Left lung (tissue), 14 donors: ENCODE measurements at places on chromosomes 4 and X. TPM values are rescaled to one million over a fixed set of nuclear protein-coding genes. Genes with fewer than 3 reads are reported as not detected.

CPE gene
- 172 TPM for polyA plus RNA-seq

REELD1 gene
- 0.66 TPM for polyA plus RNA-seq

ABCG2 gene
- polyA plus RNA-seq, result 15.0 TPM

HTR2C gene
- 0.17 TPM for polyA plus RNA-seq

FAT4 gene
- polyA plus RNA-seq, result 78.5 TPM

RTL5 gene
- polyA plus RNA-seq, result 28.6 TPM

GRCh38 chrX:40105835-40106675 is 8.3 kb upstream of the BCOR start:
- peak overlapping the region; percentile 86 for H3K27ac ChIP-seq
- DNase-seq, result peak; percentile 71
- H3K36me3 ChIP-seq, result no peaks in the 10 kb centered on the region
- peak overlapping the region; percentile 34 for H3K4me3 ChIP-seq

GRCh38 chr4:152165846-152166245 is 370.0 kb downstream of the FBXW7 start:
- no peaks in the 10 kb centered on the region for H3K4me1 ChIP-seq
- no peak for DNase-seq
- H3K36me3 ChIP-seq, result no peaks in the 10 kb centered on the region
- no peak overlapping the region for H3K4me3 ChIP-seq

GRCh38 chr4:15683143-15683495 is 1.5 kb downstream of the FAM200B start:
- no peaks in the 10 kb centered on the region for H3K27me3 ChIP-seq
- peak overlapping the region; percentile 72 for H3K4me3 ChIP-seq
- peak overlapping the region; percentile 95 for H3K27ac ChIP-seq
- DNase-seq, result no peak

GRCh38 chr4:139153411-139154133 is 23.4 kb downstream of the ELF2 start:
- no peak overlapping the region for H3K4me3 ChIP-seq
- H3K36me3 ChIP-seq, result no peaks in the 10 kb centered on the region
- no peak overlapping the region for H3K27ac ChIP-seq
- no peak for DNase-seq
- H3K4me1 ChIP-seq, result peaks cover 3% of the 10 kb centered on the region

GRCh38 chrX:136228839-136229207 is 22.4 kb downstream of the MAP7D3 start:
- DNase-seq, result no peak
- peaks cover 3% of the 10 kb centered on the region for H3K27me3 ChIP-seq
- no peak overlapping the region for H3K4me3 ChIP-seq
- H3K36me3 ChIP-seq, result peaks cover 7% of the 10 kb centered on the region

GRCh38 chr4:176492646-176493302 is 173.0 kb downstream of the SPCS3 start:
- H3K4me3 ChIP-seq, result no peak overlapping the region
- no peaks in the 10 kb centered on the region for H3K4me1 ChIP-seq
- no peaks in the 10 kb centered on the region for H3K27me3 ChIP-seq
- no peak overlapping the region for H3K27ac ChIP-seq
- no peaks in the 10 kb centered on the region for H3K36me3 ChIP-seq

GRCh38 chrX:43552156-43552555 is 103.9 kb upstream of the MAOA start:
- no peaks in the 10 kb centered on the region for H3K4me1 ChIP-seq
- no peaks in the 10 kb centered on the region for H3K27me3 ChIP-seq
- H3K27ac ChIP-seq, result no peak overlapping the region
- no peaks in the 10 kb centered on the region for H3K36me3 ChIP-seq

DNA sequence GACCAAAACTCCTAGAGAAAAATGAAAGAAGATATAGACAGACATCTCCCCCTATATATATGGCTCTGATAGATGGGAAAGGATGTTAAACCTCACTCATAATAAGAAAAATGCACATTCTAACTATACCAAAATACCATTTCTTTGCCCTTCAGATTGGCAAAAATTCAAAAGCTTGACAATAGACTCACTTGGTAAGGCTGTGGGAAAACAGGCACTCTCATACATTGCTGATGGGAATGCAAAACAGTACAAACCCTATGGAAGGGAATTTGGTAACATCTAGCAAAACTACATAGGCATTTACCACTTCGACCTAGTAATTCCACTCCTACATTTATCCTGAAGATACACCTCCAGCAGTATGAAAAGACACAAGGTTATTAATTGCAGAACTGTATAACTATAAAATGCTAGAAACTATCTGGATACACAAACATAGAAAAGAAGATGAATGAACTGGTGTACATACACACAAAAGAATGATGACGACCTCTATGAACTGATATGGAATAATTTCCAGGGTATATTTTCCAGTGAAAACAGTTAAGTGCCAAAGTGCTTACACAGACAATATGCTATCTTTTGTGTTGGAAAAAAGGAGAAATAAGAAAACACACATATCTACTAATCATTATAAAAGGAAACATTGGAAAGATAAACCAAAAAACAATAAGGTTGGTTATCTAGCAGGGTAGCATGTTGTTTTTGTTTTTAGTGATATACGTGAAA is 48.5 kb downstream of the WDFY3 start:
- no peak overlapping the region for H3K27ac ChIP-seq
- no peaks in the 10 kb centered on the region for H3K36me3 ChIP-seq
- H3K27me3 ChIP-seq, result no peaks in the 10 kb centered on the region

GRCh38 chrX:44913656-44914531 is 40.9 kb downstream of the KDM6A start:
- DNase-seq, result no peak
- no peaks in the 10 kb centered on the region for H3K36me3 ChIP-seq
- no peak overlapping the region for H3K4me3 ChIP-seq
- H3K27me3 ChIP-seq, result no peaks in the 10 kb centered on the region
- peaks cover 17% of the 10 kb centered on the region for H3K4me1 ChIP-seq
- no peak overlapping the region for H3K27ac ChIP-seq

GRCh38 chr4:184262901-184263300 is 45.2 kb upstream of the ENPP6 start:
- H3K27me3 ChIP-seq, result no peaks in the 10 kb centered on the region
- DNase-seq, result no peak
- no peaks in the 10 kb centered on the region for H3K36me3 ChIP-seq
- no peak overlapping the region for H3K4me3 ChIP-seq

GRCh38 chr4:5863461-5864113 is 29.3 kb downstream of the CRMP1 start:
- H3K4me1 ChIP-seq, result no peaks in the 10 kb centered on the region
- no peaks in the 10 kb centered on the region for H3K27me3 ChIP-seq
- no peak overlapping the region for H3K4me3 ChIP-seq
- H3K27ac ChIP-seq, result no peak overlapping the region
- DNase-seq, result no peak

DNA sequence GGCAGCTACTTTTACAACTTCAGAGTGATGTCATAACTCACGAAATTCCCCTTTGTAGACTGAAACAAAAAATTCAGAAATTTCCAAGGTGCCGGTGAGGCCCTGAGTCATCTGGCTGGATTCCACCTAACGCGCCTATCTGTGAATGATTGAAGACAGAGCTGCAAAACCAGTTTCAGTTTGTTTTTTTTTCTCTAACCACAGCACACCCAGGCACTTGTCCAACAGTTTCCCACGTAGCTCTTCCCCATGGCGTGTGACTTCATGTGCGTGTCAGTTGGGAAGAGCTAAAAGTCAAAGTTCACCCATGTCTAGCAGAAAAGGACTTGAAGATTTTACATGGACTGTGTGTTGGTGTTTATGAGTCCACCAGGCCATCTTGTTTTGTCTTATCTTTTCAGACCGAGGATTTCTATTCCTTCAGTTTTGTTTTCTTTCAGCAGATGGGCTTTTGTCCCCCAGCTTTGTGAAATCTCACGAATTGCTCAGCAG is 16.4 kb downstream of the TCEANC start:
- peaks cover 9% of the 10 kb centered on the region for H3K4me1 ChIP-seq
- H3K27me3 ChIP-seq, result no peaks in the 10 kb centered on the region
- H3K36me3 ChIP-seq, result no peaks in the 10 kb centered on the region

DNA sequence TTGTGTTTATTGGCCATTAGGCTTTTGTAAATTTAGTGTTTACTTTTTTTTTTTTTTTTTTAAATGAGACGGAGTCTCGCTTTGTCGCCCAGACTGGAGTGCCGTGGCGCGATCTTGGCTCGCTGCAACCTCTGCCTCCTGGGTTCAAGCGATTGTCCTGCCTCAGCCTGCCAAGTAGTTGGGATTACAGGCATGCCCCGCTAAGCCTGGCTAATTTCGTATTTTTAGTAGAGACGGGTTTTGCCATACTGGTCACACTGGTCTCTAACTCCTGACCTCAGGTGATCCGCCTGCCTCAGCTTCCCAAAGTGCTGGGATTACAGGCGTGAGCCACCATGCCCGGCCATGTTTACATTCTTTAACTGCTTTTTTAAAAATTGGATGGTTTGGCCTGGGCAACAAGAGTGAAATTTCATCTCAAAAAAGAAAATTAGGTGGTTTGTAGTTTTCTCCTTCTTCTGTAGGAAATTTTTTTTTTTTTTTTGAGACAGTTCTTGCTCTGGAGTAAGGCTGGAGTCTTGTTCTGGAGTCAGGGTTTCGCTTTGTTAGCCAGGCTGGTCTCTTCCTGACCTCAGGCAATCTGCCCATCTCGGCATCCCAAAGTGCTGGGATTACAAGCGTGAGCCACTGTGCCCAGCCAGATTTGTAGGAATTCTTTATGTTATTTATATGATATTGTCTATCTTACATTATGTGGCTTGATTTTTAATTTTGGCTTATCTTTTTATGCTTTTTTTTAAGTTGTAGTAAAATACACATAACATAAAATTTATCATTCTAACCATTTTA is 15.1 kb downstream of the UBE2K start:
- no peaks in the 10 kb centered on the region for H3K27me3 ChIP-seq
- peaks cover 9% of the 10 kb centered on the region for H3K36me3 ChIP-seq
- peaks cover 4% of the 10 kb centered on the region for H3K4me1 ChIP-seq
- DNase-seq, result no peak

GRCh38 chrX:80174925-80175574 is 160.5 kb downstream of the TBX22 start:
- H3K27me3 ChIP-seq, result no peaks in the 10 kb centered on the region
- no peak overlapping the region for H3K4me3 ChIP-seq
- no peak for DNase-seq
- H3K4me1 ChIP-seq, result no peaks in the 10 kb centered on the region
- H3K36me3 ChIP-seq, result no peaks in the 10 kb centered on the region
- H3K27ac ChIP-seq, result no peak overlapping the region

GRCh38 chr4:187235456-187236170 is 512.0 kb upstream of the FAT1 start:
- H3K4me1 ChIP-seq, result no peaks in the 10 kb centered on the region
- H3K36me3 ChIP-seq, result no peaks in the 10 kb centered on the region
- H3K27me3 ChIP-seq, result no peaks in the 10 kb centered on the region
- no peak overlapping the region for H3K27ac ChIP-seq

- no peaks in the 10 kb centered on the region for H3K4me1 ChIP-seq
- H3K27ac ChIP-seq, result no peak overlapping the region
- peaks cover 33% of the 10 kb centered on the region for H3K27me3 ChIP-seq
- H3K36me3 ChIP-seq, result no peaks in the 10 kb centered on the region
- peak; percentile 86 for DNase-seq
- no peak overlapping the region for H3K4me3 ChIP-seq
These were observed 220.1 kb downstream of the AFAP1 start for GRCh38 chr4:7719354-7720174.

- no peak for DNase-seq
- H3K36me3 ChIP-seq, result no peaks in the 10 kb centered on the region
- no peaks in the 10 kb centered on the region for H3K27me3 ChIP-seq
- H3K27ac ChIP-seq, result no peak overlapping the region
- H3K4me3 ChIP-seq, result no peak overlapping the region
- H3K4me1 ChIP-seq, result peaks cover 18% of the 10 kb centered on the region
These were observed 3.0 kb upstream of the RBPJ start for GRCh38 chr4:26317766-26318165.

DNA sequence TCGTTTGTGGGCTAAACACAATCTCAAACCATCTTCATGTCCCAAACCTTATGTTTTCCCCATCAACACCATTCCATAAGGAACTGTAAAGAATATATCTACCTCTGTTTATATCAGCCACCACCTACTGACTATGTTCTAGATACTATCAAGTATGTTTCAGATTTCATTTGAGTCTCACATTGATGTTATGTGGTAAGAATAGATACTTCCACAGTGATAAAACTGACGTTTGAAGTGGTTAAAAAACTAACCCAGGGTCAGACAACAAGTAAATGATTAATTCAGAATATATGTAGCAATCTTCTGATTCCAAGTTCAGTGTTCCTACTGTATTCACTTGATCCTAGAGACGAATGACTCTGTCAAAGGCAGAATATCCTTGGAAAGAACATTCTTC is 156.8 kb upstream of the RASGEF1B start:
- H3K27me3 ChIP-seq, result no peaks in the 10 kb centered on the region
- H3K27ac ChIP-seq, result no peak overlapping the region
- DNase-seq, result no peak
- H3K36me3 ChIP-seq, result no peaks in the 10 kb centered on the region
- H3K4me3 ChIP-seq, result no peak overlapping the region
- H3K4me1 ChIP-seq, result no peaks in the 10 kb centered on the region

GRCh38 chrX:129721870-129722269 is 16.9 kb upstream of the XPNPEP2 start:
- DNase-seq, result no peak
- H3K4me3 ChIP-seq, result no peak overlapping the region
- no peak overlapping the region for H3K27ac ChIP-seq
- H3K27me3 ChIP-seq, result no peaks in the 10 kb centered on the region
- H3K36me3 ChIP-seq, result no peaks in the 10 kb centered on the region

- H3K4me1 ChIP-seq, result no peaks in the 10 kb centered on the region
- no peak for DNase-seq
- H3K27me3 ChIP-seq, result no peaks in the 10 kb centered on the region
- H3K4me3 ChIP-seq, result no peak overlapping the region
These were observed 416.7 kb downstream of the ZIC3 start for GRCh38 chrX:137982472-137983172.

- no peak for DNase-seq
- H3K27me3 ChIP-seq, result no peaks in the 10 kb centered on the region
- H3K36me3 ChIP-seq, result no peaks in the 10 kb centered on the region
These were observed 443.3 kb downstream of the GBA3 start for GRCh38 chr4:23135792-23136645.

- no peaks in the 10 kb centered on the region for H3K27me3 ChIP-seq
- H3K27ac ChIP-seq, result no peak overlapping the region
- no peak for DNase-seq
- H3K4me1 ChIP-seq, result no peaks in the 10 kb centered on the region
These were observed 2143.2 kb upstream of the TENM3 start for GRCh38 chr4:180099957-180100356.

GRCh38 chr4:29553846-29554245 is 1166.3 kb upstream of the PCDH7 start:
- no peaks in the 10 kb centered on the region for H3K4me1 ChIP-seq
- no peak overlapping the region for H3K4me3 ChIP-seq
- H3K27me3 ChIP-seq, result no peaks in the 10 kb centered on the region
- no peak for DNase-seq
- no peak overlapping the region for H3K27ac ChIP-seq

DNA sequence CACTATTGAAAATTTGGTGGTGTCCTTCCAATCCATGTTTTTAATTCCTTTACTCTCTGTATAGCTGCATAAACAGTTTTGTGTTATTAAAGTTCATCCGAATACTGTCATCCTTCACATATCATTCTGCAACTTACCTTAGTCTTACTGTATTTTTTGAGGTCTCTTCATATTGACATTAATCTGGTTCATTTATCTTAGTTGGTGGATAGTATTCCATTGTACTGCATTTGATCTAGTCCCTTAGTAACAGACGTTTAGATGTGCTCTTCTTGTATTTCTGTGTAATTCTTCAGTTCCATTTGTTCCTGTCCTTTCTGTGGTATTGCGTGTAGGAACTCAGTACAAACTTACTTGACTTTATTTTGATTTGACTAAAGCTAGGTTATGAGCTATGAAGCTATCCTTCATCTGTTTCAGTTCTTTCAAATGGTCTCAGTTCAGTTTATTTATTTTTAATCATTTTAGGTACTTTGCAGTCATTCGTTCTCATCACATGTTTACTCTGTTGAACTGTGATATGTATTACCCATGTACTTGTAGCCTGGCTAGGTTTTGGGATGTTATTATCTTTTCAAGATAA is 41.3 kb downstream of the RAPGEF2 start:
- no peak overlapping the region for H3K4me3 ChIP-seq
- no peaks in the 10 kb centered on the region for H3K36me3 ChIP-seq
- DNase-seq, result no peak
- no peaks in the 10 kb centered on the region for H3K4me1 ChIP-seq
